ENCODE measurements at places on chromosomes 2 and 18.

DNA sequence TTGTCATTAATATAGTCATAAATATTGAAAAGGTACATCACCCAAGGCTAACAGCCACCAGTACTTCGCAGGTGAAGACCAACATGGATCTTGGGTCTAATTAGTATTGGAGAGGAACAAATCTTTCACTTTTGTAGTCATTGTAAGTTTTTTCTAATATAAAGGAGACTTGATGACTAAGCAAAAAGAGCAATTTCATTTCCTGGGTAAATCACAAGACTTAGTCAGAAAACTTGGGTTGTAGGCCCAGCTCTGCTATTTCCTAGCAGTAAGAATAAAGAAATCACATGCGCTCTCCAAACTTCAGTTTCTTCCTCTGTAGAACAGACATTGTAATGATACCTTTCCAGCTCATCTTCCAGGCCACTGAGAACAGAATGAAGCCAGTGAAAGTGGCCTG lies 40.9 kb downstream of the NRP2 start:
- DNase-seq = no peak

DNA sequence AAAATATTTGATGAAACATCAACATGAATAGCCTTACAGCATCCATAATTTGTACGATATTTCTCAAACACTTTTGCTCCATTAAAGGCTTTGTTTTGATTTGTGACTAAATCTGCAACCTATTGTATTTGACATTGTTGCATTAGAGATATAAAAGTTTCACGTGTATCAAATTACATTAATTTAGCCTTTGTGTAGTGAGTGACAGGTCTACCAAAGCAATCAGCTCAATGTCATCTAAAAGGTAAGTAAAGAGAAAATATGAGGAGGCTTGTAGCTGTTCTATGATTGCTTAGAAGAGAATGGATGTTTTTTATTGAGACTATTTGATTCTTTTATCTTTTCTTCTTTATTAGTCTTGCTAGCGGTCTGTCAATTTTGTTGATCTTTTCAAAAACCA lies 430.2 kb downstream of the GALR1 start:
- no peak for DNase-seq

- DNase-seq = no peak
Observed at GRCh38 chr2:196162586-196163175, 8.7 kb downstream of the STK17B start.

GRCh38 chr18:32881009-32881408 lies 108.2 kb upstream of the KLHL14 start:
- no peak for DNase-seq

DNA sequence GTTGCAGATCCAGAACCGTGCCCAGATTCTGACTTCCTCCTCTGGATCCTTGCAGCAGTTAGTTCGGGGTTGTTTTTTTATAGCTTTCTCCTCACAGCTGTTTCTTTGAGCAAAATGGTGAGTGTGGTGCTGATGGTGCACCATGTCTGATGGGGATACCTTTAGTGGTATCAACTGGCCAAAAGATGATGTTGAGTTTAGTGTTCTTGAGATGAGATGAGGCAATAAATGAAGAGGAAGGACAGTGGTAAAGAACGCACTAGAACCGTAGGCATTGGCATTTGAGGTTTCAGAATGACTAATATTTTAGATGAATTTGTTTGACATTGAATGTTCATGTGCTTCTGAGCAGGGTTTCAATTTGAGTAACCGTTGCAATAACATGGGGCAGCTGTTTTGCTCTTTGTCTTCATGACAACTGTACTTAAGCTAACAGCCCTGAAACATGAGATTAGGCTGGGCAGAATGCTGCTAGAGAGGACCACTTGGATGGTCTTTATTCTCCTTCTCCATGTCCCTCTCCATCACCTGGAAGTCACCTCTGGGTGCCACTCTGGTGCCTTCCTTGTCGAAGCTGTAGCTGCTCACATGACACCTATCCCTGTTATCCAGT lies 3.9 kb downstream of the CTLA4 start:
- DNase-seq = no peak

Measured in amniotic stem cell (primary cell).